Lower lobe of right lung (tissue), 2 donors: ENCODE measurements at places on chromosomes 2 and 18. TPM values are rescaled to one million over a fixed set of nuclear protein-coding genes. Genes with fewer than 3 reads are reported as not detected.
A peak's percentile ranks its signal among the peaks of the same experiment; 100 is the strongest.

DNA sequence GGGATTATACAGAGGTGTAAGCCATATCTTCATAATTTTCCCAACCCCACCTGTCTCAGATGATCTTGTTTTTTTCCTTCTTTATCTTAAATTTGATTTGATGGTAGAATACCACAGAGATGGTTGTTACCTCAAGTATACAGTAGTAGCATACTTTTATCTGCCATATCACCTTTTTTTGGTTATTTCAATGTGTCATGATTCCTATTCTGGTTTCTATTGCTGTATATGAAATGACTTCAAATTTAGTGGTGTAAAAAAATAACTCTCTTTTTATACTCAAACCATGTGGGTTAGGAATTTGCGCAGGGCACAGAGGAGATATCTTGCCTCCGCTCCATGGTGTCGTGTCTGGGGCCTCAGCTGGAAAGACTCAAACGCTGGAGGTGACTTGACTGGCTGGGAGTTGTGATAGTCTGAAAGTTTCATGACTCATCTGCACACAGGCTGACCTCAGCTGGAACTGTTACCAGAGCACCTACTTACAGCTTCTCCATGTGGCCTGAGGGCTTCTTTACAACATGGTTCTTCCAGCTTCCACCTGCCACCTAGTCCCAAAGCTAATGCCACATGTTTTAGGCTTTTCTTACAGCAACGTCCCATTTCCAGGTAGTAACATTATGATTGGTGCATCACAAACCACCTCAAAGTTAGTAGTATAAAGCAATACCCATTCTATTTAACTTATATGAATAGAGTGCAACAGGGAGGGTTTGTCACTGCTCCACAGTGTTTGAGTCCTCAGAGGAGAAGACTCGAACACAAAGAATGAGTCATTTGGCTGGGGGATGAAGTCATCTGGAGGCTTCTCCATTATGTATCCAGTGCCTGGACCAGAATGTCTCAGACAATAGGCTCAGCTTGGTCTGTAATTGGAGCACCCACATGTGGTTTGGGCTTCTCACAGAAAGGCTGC, 82.3 kb upstream of the XPO1 start:
- no peaks in the 10 kb centered on the region for H3K27me3 ChIP-seq
- no peaks in the 10 kb centered on the region for H3K4me1 ChIP-seq

GRCh38 chr2:5977477-5977876, 285.3 kb downstream of the SOX11 start:
- H3K27ac ChIP-seq: no peak overlapping the region
- H3K4me1 ChIP-seq: no peaks in the 10 kb centered on the region
- no peaks in the 10 kb centered on the region for H3K36me3 ChIP-seq
- peaks cover 6% of the 10 kb centered on the region for H3K27me3 ChIP-seq
- no peak overlapping the region for H3K4me3 ChIP-seq

GRCh38 chr18:8391068-8391467, 218.2 kb upstream of the RAB12 start:
- H3K4me1 ChIP-seq: no peaks in the 10 kb centered on the region
- no peak for DNase-seq
- H3K27me3 ChIP-seq: no peaks in the 10 kb centered on the region
- no peak overlapping the region for H3K4me3 ChIP-seq
- H3K36me3 ChIP-seq: peaks cover 81% of the 10 kb centered on the region

- H3K36me3 ChIP-seq: no peaks in the 10 kb centered on the region
- no peak overlapping the region for H3K4me3 ChIP-seq
- no peaks in the 10 kb centered on the region for H3K27me3 ChIP-seq
- no peaks in the 10 kb centered on the region for H3K4me1 ChIP-seq
- H3K27ac ChIP-seq: no peak overlapping the region
These were observed 440.3 kb downstream of the NRXN1 start for GRCh38 chr2:50591642-50592041.

- H3K36me3 ChIP-seq: no peaks in the 10 kb centered on the region
These were observed 193.3 kb upstream of the SPHKAP start for GRCh38 chr2:228374741-228375140.

DNA sequence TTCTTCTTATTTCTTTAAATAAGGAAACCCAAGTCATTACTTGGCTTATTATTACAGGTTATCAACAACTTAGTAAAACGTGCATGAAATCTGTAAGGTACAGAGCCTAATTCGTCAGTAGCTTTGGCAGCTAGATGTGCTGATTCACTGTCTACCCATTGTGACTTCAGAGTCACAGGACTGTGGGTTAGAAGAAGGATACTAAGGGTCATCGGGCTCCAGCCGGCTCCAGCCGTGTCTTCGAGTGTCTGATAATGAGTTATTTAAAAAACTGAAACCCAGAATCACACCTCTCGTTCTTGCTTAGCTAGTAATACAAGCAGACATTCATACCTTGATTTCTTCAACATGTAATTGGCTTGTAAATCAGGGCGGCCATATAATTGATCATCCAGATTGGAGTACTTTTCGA, 170.5 kb downstream of the FMNL2 start:
- no peak overlapping the region for H3K4me3 ChIP-seq
- H3K27ac ChIP-seq: peak overlapping the region; percentile 20
- H3K36me3 ChIP-seq: no peaks in the 10 kb centered on the region
- no peaks in the 10 kb centered on the region for H3K27me3 ChIP-seq

- DNase-seq: no peak
- no peak overlapping the region for H3K27ac ChIP-seq
- no peaks in the 10 kb centered on the region for H3K4me1 ChIP-seq
- H3K4me3 ChIP-seq: no peak overlapping the region
- H3K36me3 ChIP-seq: no peaks in the 10 kb centered on the region
These were observed 53.2 kb downstream of the CSRNP3 start for GRCh38 chr2:165522719-165523118.

- DNase-seq: peak; percentile 98
- H3K4me3 ChIP-seq: peak within 1 kb of the TSS; percentile 95
- peaks cover 49% of the 10 kb centered on the region for H3K36me3 ChIP-seq
- peaks cover 44% of the 10 kb centered on the region for H3K4me1 ChIP-seq
These were observed at the start of gene ZFP36L2 for GRCh38 chr2:43226558-43226954. Gene ZFP36L2 (minus strand): TSS chr2:43226606. CDS start chr2:43226315, 291 bp downstream.

DNA sequence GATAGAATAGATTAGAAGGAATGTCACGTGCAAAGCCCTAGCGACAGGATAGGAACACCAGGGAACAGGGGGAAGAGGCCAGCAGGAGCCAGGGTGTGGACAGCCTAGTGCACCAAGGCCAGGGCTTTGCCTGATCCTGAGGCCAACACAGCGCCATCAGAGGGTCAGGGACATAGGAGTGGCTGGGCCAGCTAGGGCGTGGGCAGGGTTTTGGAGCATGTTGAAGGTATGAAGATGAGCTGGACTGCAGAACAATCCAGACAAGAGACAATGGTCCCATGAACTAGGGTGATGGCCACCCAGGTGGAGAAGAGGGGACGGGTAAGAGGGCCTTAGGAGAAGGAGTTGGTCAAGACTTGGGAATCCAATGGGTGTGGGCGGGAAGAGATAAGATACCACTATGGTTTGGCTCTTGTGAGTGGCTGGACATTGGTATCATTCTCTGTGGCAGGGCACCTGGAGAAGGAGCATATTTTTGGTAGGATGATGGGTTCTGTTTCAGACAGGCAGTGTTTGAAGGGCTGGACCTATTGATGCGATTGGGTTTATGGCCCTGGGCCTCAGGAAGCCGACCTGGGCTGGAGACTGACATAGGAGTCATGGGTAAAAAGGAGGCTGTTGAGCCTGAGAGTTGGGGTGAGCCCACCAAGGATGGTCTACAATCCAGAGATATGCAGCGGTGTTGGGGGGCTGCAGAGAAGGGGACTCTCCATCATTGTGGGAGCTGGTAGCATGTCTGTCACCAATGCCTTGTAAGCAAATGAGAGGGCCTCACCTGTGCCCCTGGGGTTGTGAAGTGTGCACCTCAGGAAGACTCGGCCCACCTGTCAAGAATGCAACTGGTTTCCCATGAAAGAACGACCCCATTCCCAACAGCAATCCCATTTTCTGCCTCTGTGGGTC, 2.0 kb upstream of the HS1BP3 start:
- peak; percentile 28 for DNase-seq
- no peaks in the 10 kb centered on the region for H3K27me3 ChIP-seq
- H3K36me3 ChIP-seq: no peaks in the 10 kb centered on the region
- no peak overlapping the region for H3K27ac ChIP-seq

DNA sequence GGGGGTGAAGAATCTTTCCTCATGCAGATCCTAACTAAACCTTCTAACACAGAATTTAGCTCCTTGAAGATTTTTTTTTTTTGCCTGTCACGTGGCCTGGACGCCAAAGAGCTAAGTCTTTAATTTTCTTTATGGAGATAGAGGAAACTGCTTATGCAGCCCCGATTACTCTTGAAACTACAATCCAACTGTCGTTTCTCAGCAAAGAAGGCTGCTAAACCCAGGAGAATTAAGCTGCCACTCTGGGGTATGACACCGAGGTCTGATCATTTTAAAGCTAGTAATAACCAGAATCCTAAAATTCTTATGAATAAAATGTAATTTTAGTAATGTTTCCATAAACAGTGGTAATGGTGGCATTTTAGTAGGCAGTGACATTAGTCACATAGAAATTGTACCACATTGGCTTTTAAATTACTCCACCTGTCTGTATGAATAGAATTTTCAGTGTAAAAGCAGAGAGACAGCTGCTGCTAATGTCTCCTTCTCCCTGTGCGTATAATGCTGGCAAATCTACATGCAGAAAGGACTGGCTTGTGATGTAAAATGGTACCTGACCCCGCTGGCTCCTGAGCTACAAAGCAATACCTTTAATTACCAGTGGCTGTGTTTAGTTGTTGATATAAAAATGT, 86.5 kb downstream of the MEIS1 start:
- DNase-seq: no peak
- H3K36me3 ChIP-seq: no peaks in the 10 kb centered on the region
- H3K4me3 ChIP-seq: no peak overlapping the region
- H3K4me1 ChIP-seq: peaks cover 19% of the 10 kb centered on the region
- H3K27ac ChIP-seq: no peak overlapping the region
- H3K27me3 ChIP-seq: no peaks in the 10 kb centered on the region

DNA sequence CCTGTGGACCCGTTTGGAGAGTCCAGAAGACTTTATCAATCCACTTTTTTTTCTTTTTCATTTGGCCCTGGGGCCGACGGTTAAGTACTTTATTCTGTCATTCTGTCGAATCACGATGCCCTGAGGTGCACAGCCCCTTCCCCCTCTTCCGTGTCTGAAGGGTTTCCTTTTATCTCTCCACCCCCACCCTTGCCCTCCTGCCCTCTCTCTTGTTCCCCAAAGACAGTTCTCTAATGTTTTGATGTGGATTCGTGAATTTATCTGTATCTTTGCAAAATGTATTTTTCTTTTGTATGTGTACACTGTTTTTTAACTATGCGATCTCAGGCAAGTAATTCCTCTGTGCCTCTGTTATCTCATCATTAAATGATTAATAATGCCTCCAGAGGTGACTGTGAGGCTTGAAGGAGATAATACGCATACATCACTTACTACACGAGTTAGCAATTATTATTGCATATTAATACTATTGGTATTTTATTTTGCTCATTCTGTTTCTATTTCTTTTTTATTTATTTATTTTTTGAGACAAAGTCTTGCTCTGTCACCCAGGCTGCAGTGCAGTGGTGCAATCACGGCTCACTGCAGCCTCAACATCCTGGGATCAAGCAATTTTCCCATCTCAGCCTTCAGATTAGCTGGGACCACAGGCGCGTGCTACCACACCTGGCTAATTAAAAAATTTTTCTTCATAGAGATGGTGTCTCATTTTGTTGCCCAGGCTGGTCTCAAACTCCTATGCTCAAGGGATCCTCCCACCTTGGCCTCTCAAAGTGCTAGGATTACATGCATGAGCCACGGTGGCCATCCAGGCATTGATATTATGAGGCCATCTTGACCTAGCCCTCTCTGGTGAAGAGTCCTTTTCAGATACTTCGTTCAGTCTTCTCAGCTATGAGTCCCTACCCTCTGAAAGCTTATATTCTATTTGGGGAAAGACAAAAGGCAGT, 1.4 kb upstream of the CASP8 start:
- peaks cover 63% of the 10 kb centered on the region for H3K4me1 ChIP-seq
- H3K4me3 ChIP-seq: peak overlapping the region; percentile 65
- no peaks in the 10 kb centered on the region for H3K36me3 ChIP-seq
- DNase-seq: no peak
- peak overlapping the region; percentile 89 for H3K27ac ChIP-seq
- H3K27me3 ChIP-seq: no peaks in the 10 kb centered on the region

GRCh38 chr2:50102383-50102782, 929.5 kb downstream of the NRXN1 start:
- no peak for DNase-seq
- H3K4me1 ChIP-seq: no peaks in the 10 kb centered on the region
- H3K4me3 ChIP-seq: no peak overlapping the region
- H3K27ac ChIP-seq: no peak overlapping the region

DNA sequence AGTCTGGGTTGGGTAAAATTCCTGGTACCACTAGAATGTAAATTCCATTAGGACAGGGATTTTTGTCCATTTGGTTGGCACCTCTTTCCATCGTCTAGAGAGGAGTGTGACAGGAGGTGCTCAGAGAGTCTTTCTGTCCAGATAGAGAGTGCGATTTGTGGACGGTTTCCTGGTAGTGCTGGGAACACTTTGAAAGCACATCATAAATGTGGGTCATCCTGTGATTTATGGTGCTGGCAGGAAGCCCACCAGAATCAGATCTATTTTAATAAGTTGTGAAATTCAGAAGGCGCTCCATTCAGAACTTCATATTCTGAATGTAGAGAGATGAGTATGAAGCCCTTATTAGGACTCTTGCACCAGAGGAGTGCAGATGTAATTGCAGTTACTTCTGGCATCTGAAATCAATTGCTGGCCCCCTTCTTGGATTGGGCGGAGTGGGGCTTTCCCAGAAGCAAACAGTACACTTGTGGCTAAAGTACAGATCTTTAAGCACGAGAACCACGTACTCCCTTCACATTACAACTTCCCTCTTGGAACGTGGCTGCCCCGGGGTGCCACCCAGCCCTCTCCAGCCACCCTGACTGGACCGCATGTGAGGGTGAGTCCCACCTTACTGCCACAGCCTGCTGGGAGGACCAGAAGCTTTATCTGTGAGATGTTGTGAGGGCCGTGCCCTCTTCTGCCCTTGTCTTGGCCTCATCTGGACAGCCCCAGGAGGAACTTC, 243.2 kb downstream of the MYO3B start:
- no peak for DNase-seq
- no peaks in the 10 kb centered on the region for H3K4me1 ChIP-seq
- H3K36me3 ChIP-seq: no peaks in the 10 kb centered on the region
- H3K4me3 ChIP-seq: no peak overlapping the region
- no peaks in the 10 kb centered on the region for H3K27me3 ChIP-seq
- no peak overlapping the region for H3K27ac ChIP-seq

- no peak overlapping the region for H3K27ac ChIP-seq
- H3K4me1 ChIP-seq: peaks cover 22% of the 10 kb centered on the region
- H3K4me3 ChIP-seq: no peak overlapping the region
- H3K27me3 ChIP-seq: no peaks in the 10 kb centered on the region
- no peak for DNase-seq
- H3K36me3 ChIP-seq: peaks cover 11% of the 10 kb centered on the region
These were observed 9.7 kb downstream of the FMNL2 start for GRCh38 chr2:152344579-152345195.

Gene FASTKD2
- total RNA-seq: 18.2 TPM

Gene SIX2
- 0.38 TPM for total RNA-seq

Gene ACMSD
- total RNA-seq: not detected

Gene GNAL
- total RNA-seq: 5.6 TPM

Gene DCC
- total RNA-seq: 4.5 TPM

Gene PUM2
- total RNA-seq: 112 TPM

Gene CYP26B1
- 2.5 TPM for total RNA-seq

Gene SS18
- 57.1 TPM for total RNA-seq

Gene SRD5A2
- 1.2 TPM for total RNA-seq
